ENCODE measurements at places on chromosomes 12 and 14. TPM values are rescaled to one million over a fixed set of nuclear protein-coding genes. Genes with fewer than 3 reads are reported as not detected.

DNA sequence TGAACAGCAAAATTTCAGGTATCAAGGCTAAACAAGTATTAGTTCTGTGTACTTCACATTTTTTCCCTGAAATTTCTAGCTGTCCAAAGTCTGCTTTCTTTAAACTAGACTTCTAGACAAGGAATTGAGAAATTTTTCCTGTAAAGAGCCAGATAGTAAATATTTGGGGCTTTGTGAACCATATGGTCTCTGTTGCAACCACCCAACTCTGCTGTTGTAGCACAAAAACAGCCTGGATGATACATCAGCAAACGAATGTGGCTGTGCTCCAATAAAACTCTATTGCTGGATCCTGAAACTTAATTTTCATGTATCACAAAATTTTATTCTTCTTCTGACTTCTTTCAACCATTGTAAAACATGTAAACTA lies 96.0 kb upstream of the SLC38A4 start:
- H3K4me3 ChIP-seq = no peak overlapping the region
- peak overlapping the region; percentile 52 for H3K27ac ChIP-seq
- H3K27me3 ChIP-seq = no peaks in the 10 kb centered on the region
- H3K36me3 ChIP-seq = no peaks in the 10 kb centered on the region

DNA sequence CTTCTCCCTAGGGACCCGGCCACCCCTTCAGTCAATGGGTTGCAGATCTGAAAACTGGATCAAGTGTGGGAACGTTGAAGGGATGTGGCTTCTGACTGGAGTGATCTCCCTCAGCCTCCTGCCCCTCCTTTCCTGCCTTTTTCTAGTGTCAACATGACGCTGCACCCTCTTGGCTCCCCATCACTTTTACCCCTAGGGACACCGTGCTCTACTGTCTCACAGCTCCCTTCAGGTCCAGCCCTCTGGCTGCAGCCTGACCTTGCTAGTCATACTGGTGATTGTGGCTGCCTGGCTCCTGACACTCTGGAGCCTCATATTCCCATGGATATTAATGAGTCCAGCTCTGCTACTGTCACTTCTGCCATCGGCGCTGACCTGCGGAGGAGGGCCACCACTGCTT lies 51.5 kb upstream of the RASSF3 start:
- no peaks in the 10 kb centered on the region for H3K36me3 ChIP-seq
- H3K4me1 ChIP-seq = no peaks in the 10 kb centered on the region
- DNase-seq = no peak
- H3K27ac ChIP-seq = no peak overlapping the region

DNA sequence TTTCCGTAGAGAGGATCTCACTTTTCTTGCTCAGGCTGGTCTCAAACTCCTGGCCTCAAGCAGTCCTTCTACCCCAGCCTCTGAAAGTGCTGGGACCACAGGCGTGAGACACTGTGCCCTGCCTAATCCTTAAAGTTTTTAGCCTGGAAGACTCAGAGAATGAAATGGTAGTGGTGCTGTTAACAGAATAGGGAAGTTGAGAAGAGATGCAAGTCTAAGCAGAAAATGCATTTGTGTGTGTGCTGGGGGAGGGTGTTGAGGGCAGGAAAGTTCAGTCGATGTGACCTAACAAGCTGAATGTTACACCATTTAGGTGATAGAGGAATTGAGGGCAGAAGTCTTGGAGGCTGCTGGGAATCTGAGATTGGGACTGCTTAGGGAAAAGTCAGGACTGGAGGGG lies 6.9 kb upstream of the TUBA1A start:
- H3K36me3 ChIP-seq = no peaks in the 10 kb centered on the region
- no peak overlapping the region for H3K4me3 ChIP-seq
- no peaks in the 10 kb centered on the region for H3K27me3 ChIP-seq
- H3K4me1 ChIP-seq = no peaks in the 10 kb centered on the region
- H3K27ac ChIP-seq = no peak overlapping the region

DNA sequence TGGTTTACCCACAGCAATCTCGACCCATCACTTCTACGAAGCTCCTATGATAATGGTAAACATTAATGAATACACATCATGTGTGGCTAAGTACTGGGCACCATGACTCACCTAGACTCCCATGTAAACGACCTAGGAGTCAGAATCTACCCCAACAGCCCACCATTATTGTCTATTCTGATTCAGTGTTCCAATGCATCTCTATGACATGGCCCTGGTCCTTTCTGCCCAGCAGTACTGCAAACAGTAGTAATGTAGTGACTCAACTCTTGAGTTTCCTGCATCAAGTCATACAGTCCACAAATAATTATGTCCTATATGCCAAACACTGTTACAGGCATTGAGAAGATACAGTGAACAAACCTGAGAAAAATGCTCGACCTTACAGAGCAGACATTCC lies 14.6 kb downstream of the GTF2A1 start:
- DNase-seq = no peak
- H3K27me3 ChIP-seq = no peaks in the 10 kb centered on the region
- H3K4me1 ChIP-seq = peaks cover 4% of the 10 kb centered on the region
- H3K36me3 ChIP-seq = peaks cover 44% of the 10 kb centered on the region

GRCh38 chr12:94707892-94708291 lies 57.5 kb upstream of the TMCC3 start:
- DNase-seq = no peak
- H3K36me3 ChIP-seq = no peaks in the 10 kb centered on the region
- peak overlapping the region; percentile 35 for H3K27ac ChIP-seq
- no peak overlapping the region for H3K4me3 ChIP-seq
- H3K4me1 ChIP-seq = peaks cover 55% of the 10 kb centered on the region
- H3K27me3 ChIP-seq = no peaks in the 10 kb centered on the region

The PLBD1 gene
- total RNA-seq = 29.0 TPM

The BCDIN3D gene
- 2.7 TPM for total RNA-seq

The TUNAR gene
- total RNA-seq = not detected
